ENCODE measurements at places on chromosomes 5 and 9. TPM values are rescaled to one million over a fixed set of nuclear protein-coding genes. Genes with fewer than 3 reads are reported as not detected.

Gene TRIM32
- total RNA-seq, result 18.7 TPM

Gene FOXD4
- 0.34 TPM for total RNA-seq

Gene ARID3C
- total RNA-seq, result not detected

Gene PCDHB11
- total RNA-seq, result 0.20 TPM

Gene NMUR2
- not detected for total RNA-seq

Gene NIPAL4
- 14.1 TPM for total RNA-seq

Gene IL33
- 0.33 TPM for total RNA-seq

Gene EQTN
- total RNA-seq, result not detected

Gene ATP10B
- total RNA-seq, result not detected

Gene PCSK1
- 0.16 TPM for total RNA-seq

Gene NOP16
- total RNA-seq, result 109 TPM

Gene FIBCD1
- total RNA-seq, result 16.1 TPM

Gene PCDHA1
- total RNA-seq, result 0.48 TPM

Gene TAF11L10
- not detected for total RNA-seq

Gene PCDHGA9
- total RNA-seq, result not detected

Gene SHISAL2B
- not detected for total RNA-seq

Gene IL13
- total RNA-seq, result not detected

Gene MUSK
- total RNA-seq, result not detected
